MCF 10A (cell line): ENCODE measurements at places on chromosomes 6 and 20. TPM values are rescaled to one million over a fixed set of nuclear protein-coding genes. Genes with fewer than 3 reads are reported as not detected.
A peak's percentile ranks its signal among the peaks of the same experiment; 100 is the strongest.

The ZKSCAN4 gene
- 3.3 and 4.8 TPM in 2 replicates for total RNA-seq

The NHSL1 gene
- 23.9 and 32.1 TPM in 2 replicates for total RNA-seq

The HUS1B gene
- 0.61 and 0.72 TPM in 2 replicates for total RNA-seq

The ULBP3 gene
- total RNA-seq: 4.9 and 6.3 TPM in 2 replicates

The NOX3 gene
- not detected in 2 replicates for total RNA-seq

- peak overlapping the region; percentile 26 for H3K4me3 ChIP-seq
- peak overlapping the region; percentile 46 for H3K27ac ChIP-seq
- H3K36me3 ChIP-seq: no peaks in the 10 kb centered on the region
- no peaks in the 10 kb centered on the region for H3K27me3 ChIP-seq
Measured at GRCh38 chr20:11454966-11455799, 462.5 kb upstream of the BTBD3 start.

GRCh38 chr20:34880215-34880850 is 3.9 kb downstream of the ACSS2 start:
- H3K36me3 ChIP-seq: peaks cover 7% of the 10 kb centered on the region
- peaks cover 26% of the 10 kb centered on the region for H3K4me1 ChIP-seq
- no peak overlapping the region for H3K27ac ChIP-seq
- no peaks in the 10 kb centered on the region for H3K27me3 ChIP-seq
- DNase-seq: no peak

- peaks cover 29% of the 10 kb centered on the region for H3K27me3 ChIP-seq
- DNase-seq: no peak
- H3K4me3 ChIP-seq: no peak overlapping the region
- H3K4me1 ChIP-seq: peaks cover 13% of the 10 kb centered on the region
Measured at GRCh38 chr6:130794010-130794697, 33.1 kb upstream of the SMLR1 start.

- no peak overlapping the region for H3K27ac ChIP-seq
- H3K27me3 ChIP-seq: no peaks in the 10 kb centered on the region
- no peaks in the 10 kb centered on the region for H3K36me3 ChIP-seq
- H3K4me1 ChIP-seq: no peaks in the 10 kb centered on the region
Measured at GRCh38 chr20:24765316-24766142, 183.5 kb upstream of the CST7 start.

DNA sequence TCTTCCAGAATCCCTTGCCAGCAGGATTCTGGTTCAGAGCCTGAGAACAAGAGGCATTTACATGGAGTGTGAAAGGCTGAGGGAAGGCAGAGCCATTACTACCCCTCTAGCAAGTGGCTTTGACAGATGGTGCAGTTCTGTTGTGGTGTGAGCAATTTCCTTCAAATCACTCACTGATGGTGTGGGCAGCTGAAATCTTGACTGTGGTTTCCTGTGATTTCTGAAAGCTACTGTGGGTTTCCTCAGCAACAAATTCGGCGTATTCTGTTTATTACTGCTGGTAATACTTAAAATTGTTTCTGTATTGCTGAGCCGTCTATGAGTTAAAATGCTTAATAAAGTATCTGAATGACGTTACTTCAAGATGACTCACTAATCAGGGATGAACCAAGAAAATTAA is 181.5 kb upstream of the TCF21 start:
- no peaks in the 10 kb centered on the region for H3K27me3 ChIP-seq
- H3K4me3 ChIP-seq: no peak overlapping the region
- H3K36me3 ChIP-seq: no peaks in the 10 kb centered on the region
- peaks cover 35% of the 10 kb centered on the region for H3K4me1 ChIP-seq

- H3K4me1 ChIP-seq: peaks cover 18% of the 10 kb centered on the region
- H3K36me3 ChIP-seq: no peaks in the 10 kb centered on the region
- peaks cover 17% of the 10 kb centered on the region for H3K27me3 ChIP-seq
- no peak for DNase-seq
- no peak overlapping the region for H3K27ac ChIP-seq
- H3K4me3 ChIP-seq: no peak overlapping the region
Measured at GRCh38 chr6:37517411-37517812, 17.7 kb upstream of the CCDC167 start.

DNA sequence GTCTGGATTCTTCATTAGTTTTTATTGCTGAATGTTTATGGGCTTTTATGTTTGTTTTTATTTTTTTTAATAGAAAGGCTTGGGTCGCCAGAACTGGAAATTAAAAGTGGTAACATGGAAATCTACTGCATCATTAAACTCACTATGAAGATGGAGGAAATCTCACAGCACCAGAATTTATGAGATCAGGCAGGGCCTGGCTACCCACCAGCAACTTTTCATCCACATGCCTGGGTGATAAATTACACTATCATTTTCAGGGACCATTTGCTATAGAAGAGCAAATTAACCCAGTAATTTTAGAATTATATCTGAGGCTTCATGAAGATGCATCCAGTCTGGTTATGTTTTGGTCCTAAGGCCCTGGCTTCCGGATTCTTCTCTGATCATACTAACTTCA is 57.8 kb upstream of the PLCB4 start:
- H3K27ac ChIP-seq: no peak overlapping the region
- H3K27me3 ChIP-seq: no peaks in the 10 kb centered on the region
- DNase-seq: no peak
- no peaks in the 10 kb centered on the region for H3K36me3 ChIP-seq

DNA sequence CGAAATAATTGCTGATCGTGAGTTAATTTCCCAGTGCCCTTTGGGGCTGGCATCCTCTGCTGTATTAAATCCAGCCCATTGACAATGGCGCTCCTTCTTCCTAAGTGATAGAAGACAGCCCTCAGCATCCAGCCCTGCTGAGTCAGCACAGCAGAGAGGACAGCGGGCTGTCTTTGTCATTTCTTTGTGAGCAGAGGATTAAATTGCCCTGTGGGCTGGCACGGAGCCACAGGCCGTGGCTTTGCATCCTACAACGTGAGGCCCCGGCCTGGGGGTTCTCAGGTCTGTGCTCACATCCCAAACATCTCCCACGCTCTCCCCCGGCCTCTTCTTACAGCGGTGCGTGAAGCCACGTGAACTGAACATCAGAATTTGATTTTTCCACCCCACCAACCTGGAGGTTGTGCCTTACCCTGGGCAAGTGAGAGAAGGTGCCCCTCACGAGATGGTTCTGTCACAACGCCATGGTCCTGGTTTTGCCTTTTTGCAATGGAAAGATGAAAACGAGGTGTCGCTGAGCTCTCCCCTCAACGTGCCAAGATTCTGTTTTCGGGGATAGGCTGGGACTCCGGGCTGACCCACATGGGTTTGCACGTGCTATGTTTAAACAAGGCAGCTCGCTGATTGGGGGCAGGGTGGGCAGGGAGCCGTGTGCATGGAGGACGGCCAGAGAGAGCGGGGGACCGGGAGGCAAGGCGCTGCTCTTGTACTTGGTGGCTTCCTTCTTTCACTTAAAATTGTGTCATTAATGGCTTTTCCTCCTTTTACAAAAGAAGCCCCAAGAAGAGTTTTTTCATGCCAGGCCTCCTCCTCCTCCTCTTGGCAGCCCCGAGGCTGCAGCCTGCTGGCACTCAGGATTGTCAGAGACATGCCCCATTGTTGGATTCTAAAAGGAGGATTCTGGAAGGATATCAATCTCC is 19.5 kb downstream of the CDH4 start:
- no peak overlapping the region for H3K4me3 ChIP-seq
- no peaks in the 10 kb centered on the region for H3K27me3 ChIP-seq
- DNase-seq: no peak
- H3K4me1 ChIP-seq: no peaks in the 10 kb centered on the region
- no peak overlapping the region for H3K27ac ChIP-seq

GRCh38 chr6:129006724-129007514 is 124.0 kb downstream of the LAMA2 start:
- H3K27me3 ChIP-seq: peaks cover 73% of the 10 kb centered on the region
- no peaks in the 10 kb centered on the region for H3K36me3 ChIP-seq
- H3K4me3 ChIP-seq: no peak overlapping the region

GRCh38 chr20:60480950-60481742 is 522.9 kb downstream of the CDH26 start:
- H3K4me1 ChIP-seq: no peaks in the 10 kb centered on the region
- H3K36me3 ChIP-seq: peaks cover 6% of the 10 kb centered on the region
- peaks cover 26% of the 10 kb centered on the region for H3K27me3 ChIP-seq
- DNase-seq: no peak
- H3K27ac ChIP-seq: no peak overlapping the region

DNA sequence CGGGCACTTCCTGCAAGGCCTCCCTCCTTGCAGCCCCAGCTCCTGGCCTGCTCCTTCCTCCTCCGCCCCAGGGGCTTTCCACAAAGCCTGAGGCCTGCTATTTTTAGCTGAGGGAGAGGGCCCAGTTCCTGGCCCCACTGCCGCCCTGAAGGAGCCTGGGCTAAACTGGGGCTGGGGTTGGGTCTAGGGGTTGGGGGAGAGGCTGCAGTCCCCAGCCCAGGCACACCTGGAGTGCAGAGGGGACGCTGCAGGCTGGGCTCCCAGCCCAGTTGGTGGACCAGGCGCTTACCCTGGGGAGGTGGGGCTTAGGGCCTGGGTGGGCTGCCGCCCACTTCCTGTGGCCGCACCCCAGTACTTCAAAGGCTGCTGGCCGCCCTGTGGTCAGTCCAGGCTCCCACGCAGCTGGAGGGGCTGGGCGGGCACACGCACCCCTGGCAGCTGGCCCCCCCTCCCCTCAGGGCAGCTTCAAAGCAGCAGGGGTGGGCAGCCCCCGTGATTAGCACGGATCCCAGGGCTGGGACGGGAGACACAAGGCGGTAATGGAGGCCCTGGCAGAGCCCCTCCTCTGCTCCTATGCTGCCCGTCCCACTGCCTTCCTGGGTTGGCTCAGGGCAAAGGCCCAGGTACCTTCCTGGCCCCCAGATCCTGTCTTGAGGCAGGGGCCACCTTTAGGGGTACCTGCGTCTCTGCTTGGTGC is 7.1 kb upstream of the ABHD16B start:
- no peak for DNase-seq
- H3K4me3 ChIP-seq: no peak overlapping the region
- H3K4me1 ChIP-seq: no peaks in the 10 kb centered on the region
- H3K36me3 ChIP-seq: peaks cover 17% of the 10 kb centered on the region
- no peak overlapping the region for H3K27ac ChIP-seq
- peaks cover 13% of the 10 kb centered on the region for H3K27me3 ChIP-seq

- DNase-seq: no peak
- peaks cover 19% of the 10 kb centered on the region for H3K27me3 ChIP-seq
- H3K4me1 ChIP-seq: peaks cover 5% of the 10 kb centered on the region
- H3K27ac ChIP-seq: no peak overlapping the region
- H3K36me3 ChIP-seq: no peaks in the 10 kb centered on the region
Measured at GRCh38 chr20:63831646-63831992, 555 bp upstream of the ZBTB46 start.

DNA sequence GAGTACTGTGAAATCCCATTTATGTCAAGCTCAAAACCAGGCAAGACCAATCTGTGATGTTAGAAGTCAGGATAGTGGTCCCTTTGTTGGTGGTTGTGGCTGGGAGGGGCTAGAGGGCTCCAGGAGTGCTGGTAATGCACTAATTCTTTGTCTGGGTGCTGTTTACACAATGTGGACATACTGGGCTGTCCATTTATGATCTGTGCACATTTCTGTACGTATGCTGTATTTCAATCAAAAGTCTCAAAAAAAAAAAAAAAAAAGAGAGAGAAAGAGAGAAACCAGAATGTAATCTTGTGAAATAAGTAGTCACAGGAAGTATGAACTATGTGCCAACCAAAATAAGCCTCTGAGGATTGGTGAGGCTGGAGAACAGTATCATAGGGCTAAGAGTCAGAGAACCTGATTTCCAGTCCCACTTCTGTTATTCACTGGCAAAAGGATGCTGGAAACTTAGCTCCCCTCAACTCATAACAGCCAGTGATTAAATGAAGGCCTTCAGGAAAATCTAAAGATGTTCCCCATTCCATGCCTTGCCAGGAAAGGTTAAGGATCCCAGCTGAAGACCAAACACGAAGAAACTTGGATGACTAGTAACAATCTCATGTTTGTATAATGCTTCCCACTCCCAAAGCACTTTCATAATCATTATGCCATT is 19.6 kb upstream of the TRAM2 start:
- H3K27me3 ChIP-seq: no peaks in the 10 kb centered on the region
- H3K36me3 ChIP-seq: peaks cover 6% of the 10 kb centered on the region
- H3K27ac ChIP-seq: no peak overlapping the region

- no peak overlapping the region for H3K4me3 ChIP-seq
- H3K27me3 ChIP-seq: no peaks in the 10 kb centered on the region
- no peaks in the 10 kb centered on the region for H3K36me3 ChIP-seq
Measured at GRCh38 chr6:148965287-148965686, 218.5 kb downstream of the UST start.

GRCh38 chr6:30857112-30857511 is 27.2 kb upstream of the DDR1 start:
- no peak overlapping the region for H3K27ac ChIP-seq
- no peak for DNase-seq
- peaks cover 5% of the 10 kb centered on the region for H3K4me1 ChIP-seq
- H3K36me3 ChIP-seq: no peaks in the 10 kb centered on the region

GRCh38 chr6:37867756-37868446 is 48.4 kb downstream of the ZFAND3 start:
- peaks cover 52% of the 10 kb centered on the region for H3K4me1 ChIP-seq
- no peak for DNase-seq
- peak overlapping the region; percentile 91 for H3K27ac ChIP-seq
- peak overlapping the region; percentile 31 for H3K4me3 ChIP-seq
- H3K36me3 ChIP-seq: peaks cover 9% of the 10 kb centered on the region

DNA sequence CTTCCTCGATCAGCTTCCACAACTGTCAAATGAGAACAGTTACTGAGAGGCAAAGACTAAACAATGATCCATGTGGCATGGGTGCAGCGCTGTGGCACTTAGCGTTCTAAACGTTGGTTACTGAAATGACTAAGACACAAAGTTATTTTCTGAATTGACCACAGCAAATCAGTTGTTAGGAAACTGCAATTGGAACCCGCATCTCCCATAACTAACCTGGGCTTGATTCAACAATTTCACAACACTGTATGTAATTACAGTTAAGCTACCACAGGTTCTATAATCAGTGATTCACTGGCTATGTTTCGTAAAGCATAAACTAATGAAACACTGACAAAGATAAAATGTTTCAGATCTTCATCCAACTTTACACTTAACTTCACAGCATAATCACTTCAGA is 12.5 kb downstream of the WDR27 start:
- peak overlapping the region; percentile 68 for H3K4me3 ChIP-seq
- H3K4me1 ChIP-seq: peaks cover 51% of the 10 kb centered on the region
- peak; percentile 95 for DNase-seq

DNA sequence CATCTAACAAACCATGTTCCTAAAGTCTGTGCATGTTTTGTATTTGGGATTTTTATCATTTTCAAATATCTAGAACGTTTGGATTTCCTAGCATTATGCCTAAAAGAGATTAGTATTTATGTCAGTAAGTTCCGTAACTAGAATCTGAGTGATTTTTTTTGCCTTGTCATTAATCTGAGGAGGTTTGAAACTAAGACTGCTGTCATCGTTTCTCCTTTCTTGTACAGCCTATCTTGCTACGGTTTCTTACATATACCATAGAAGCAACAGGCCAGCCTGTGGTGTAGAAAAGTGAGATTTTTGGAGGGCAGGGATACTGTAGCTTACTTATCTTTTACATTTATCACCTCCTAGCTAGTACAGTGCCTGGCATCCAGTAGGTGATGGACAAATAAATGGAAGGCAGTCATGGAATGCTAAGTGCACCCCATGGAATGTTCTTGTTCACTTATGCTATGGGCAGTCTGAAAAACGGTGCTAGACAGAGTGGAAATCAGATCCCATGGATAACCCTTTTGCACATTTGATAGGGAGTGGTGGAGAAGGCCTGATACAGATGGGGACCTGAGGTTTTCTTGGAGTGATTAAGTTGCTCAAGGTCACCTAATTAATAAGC is 93.9 kb downstream of the ARID1B start:
- no peak overlapping the region for H3K27ac ChIP-seq
- DNase-seq: no peak
- peaks cover 5% of the 10 kb centered on the region for H3K36me3 ChIP-seq
- H3K4me3 ChIP-seq: no peak overlapping the region
- H3K27me3 ChIP-seq: no peaks in the 10 kb centered on the region
- H3K4me1 ChIP-seq: peaks cover 3% of the 10 kb centered on the region
